ENCODE measurements at places on chromosomes 1 and 21. TPM values are rescaled to one million over a fixed set of nuclear protein-coding genes. Genes with fewer than 3 reads are reported as not detected.

- no peak for DNase-seq
These were observed 20.7 kb upstream of the HRNR start for GRCh38 chr1:152244576-152245273.

OPTC gene
- not detected for total RNA-seq

DNA sequence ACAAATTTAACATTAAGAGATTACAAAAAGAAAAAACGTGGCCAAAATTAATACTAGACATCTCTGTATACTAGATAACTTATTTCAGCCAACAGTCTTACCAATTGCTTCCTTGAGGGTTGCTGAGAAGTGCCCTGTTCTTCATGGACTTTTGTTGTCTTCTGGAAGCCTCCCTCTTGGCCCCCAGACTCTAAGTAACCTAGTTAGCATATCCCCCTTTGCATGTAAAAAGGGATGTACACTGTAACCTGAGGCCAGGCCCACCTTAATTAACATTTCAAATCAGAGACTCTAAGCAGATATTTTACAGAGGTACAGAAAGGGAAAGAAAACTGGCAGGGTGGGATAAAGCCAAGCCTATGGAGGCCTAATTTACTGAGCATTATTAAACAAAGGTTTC lies 1047.3 kb downstream of the ADGRL2 start:
- no peak for DNase-seq

BNIPL gene
- total RNA-seq = 2.8 TPM

GRCh38 chr1:189962181-189962580 lies 515.5 kb downstream of the BRINP3 start:
- DNase-seq = no peak

MED8 gene
- 64.2 TPM for total RNA-seq

BLACAT1 gene
- total RNA-seq = 0.34 TPM

GRCh38 chr1:210573141-210573540 lies 244.4 kb downstream of the HHAT start:
- no peak for DNase-seq

GRCh38 chr1:61247051-61247825 lies 164.9 kb downstream of the NFIA start:
- no peak for DNase-seq

All from activated T-cell treated with anti-CD3 and anti-CD28 coated beads, Interleukin-2, amount 50 U/mL, for 72 hours (primary cell).